Tibial artery (tissue), 4 donors: ENCODE measurements at places on chromosomes 2 and 18.

GRCh38 chr18:28164771-28165483, 12.0 kb downstream of the CDH2 start:
- no peaks in the 10 kb centered on the region for H3K27me3 ChIP-seq
- no peak overlapping the region for H3K4me3 ChIP-seq
- H3K27ac ChIP-seq, result no peak overlapping the region
- no peaks in the 10 kb centered on the region for H3K4me1 ChIP-seq

DNA sequence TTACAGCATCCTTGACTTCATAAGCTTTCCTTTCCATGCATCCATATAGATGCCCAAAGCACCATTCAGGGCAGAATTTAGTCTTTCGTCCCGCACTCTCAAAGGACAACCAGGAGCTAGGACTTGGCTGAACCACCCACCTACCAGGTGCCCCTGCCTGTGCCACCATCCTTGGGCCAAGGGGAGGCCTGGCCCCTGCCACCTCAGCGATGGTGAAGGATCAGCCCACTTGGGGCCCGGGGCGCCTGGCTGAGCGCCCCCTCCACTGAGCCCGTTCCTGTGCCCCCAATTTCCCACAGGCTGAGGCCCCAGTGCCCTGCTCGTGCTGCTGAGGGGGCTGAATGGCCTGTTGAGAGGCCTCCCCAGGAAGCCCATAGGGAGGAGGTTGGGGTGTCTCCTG, 33.3 kb upstream of the ALPP start:
- H3K4me1 ChIP-seq, result no peaks in the 10 kb centered on the region
- no peaks in the 10 kb centered on the region for H3K36me3 ChIP-seq
- H3K4me3 ChIP-seq, result no peak overlapping the region
- peak; percentile 35 for DNase-seq
- no peak overlapping the region for H3K27ac ChIP-seq

DNA sequence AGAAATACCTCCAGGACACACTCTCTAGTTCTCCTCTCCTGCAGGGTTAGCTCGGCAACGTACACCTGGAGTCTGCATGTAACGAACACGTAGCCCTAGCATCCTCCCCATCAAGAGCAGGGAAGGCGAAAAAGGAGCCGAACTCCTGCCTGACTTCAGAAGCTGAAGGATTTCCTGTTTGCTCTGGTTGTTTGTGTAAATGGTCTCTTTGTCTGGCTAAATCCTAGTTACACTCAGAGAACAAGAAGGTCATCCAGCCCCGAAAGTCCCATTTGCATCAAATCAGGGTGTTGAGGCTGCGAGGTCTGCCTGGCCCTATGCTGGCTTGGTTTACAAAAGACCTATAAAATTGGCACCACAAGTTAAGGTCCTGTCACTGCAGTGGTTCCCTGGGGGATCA, 66.4 kb upstream of the POMC start:
- DNase-seq, result no peak
- H3K36me3 ChIP-seq, result peaks cover 85% of the 10 kb centered on the region
- H3K27me3 ChIP-seq, result no peaks in the 10 kb centered on the region
- H3K27ac ChIP-seq, result no peak overlapping the region

DNA sequence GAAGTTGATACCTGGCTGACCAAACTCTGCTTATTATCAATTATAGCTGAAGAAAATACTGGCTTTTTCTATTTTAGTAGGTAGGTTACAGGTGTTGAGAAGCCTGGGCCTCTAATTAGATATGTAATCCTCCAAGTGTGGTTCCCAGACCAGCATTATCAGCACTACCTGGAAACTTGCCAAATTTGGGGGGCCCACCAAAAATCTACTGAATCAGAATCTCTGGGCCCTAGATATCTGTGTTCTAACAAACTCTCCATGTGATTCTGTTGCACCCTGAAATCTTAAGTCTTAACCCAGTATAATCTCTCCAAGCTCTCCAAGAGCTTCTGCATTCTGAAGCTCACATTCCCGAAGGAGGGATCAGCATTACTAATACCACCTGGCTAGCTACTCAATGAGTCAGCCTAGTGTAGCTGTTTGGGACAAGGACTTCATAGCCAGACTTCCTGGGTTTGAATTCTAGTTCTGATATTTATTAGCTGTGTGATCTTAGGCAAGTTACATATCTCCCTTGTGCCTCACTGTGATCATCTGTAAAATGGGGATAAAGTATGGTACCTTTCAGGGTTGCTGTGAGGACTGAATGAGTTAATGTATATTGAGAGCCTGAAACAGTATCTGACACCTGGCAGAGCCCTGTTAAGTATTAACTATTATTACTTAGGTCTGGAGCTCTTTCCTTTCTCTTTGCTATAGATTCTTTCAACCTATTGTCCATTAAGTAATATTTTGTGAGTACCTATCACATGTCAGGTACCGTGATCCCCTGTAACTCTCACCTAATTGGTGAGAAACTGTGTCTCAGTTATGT, 94.1 kb upstream of the CD302 start:
- no peaks in the 10 kb centered on the region for H3K27me3 ChIP-seq
- H3K36me3 ChIP-seq, result no peaks in the 10 kb centered on the region
- H3K4me1 ChIP-seq, result no peaks in the 10 kb centered on the region
- DNase-seq, result no peak
- H3K4me3 ChIP-seq, result no peak overlapping the region

GRCh38 chr2:60806988-60807681, 51.1 kb downstream of the PAPOLG start:
- no peak overlapping the region for H3K4me3 ChIP-seq
- DNase-seq, result no peak
- H3K4me1 ChIP-seq, result no peaks in the 10 kb centered on the region
- no peaks in the 10 kb centered on the region for H3K36me3 ChIP-seq
- no peaks in the 10 kb centered on the region for H3K27me3 ChIP-seq

- no peak overlapping the region for H3K27ac ChIP-seq
- no peaks in the 10 kb centered on the region for H3K27me3 ChIP-seq
- H3K36me3 ChIP-seq, result peaks cover 43% of the 10 kb centered on the region
- DNase-seq, result no peak
Measured at GRCh38 chr2:230170532-230170931, 49.3 kb downstream of the SP110 start.

DNA sequence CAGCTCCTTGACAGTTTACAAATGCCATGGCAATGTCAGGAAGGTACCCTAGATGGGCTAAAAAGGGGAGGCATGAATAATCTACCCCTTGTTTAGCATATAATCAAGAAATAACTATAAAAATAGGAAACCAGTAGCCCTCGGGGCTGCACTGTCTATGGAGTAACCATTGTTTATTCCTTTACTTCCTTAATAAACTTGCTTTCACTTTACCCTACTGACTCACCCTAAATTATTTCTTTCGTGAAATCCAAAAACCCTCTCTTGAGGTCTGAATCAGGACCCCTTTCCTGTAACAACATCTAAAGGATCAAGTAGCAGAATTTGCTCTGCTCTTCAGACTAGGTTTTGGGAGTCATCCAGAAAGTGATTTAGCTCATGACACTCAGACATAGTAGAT, 43.7 kb downstream of the CD8B2 start:
- no peak overlapping the region for H3K4me3 ChIP-seq
- no peaks in the 10 kb centered on the region for H3K36me3 ChIP-seq
- H3K27me3 ChIP-seq, result no peaks in the 10 kb centered on the region
- no peaks in the 10 kb centered on the region for H3K4me1 ChIP-seq
- DNase-seq, result no peak

DNA sequence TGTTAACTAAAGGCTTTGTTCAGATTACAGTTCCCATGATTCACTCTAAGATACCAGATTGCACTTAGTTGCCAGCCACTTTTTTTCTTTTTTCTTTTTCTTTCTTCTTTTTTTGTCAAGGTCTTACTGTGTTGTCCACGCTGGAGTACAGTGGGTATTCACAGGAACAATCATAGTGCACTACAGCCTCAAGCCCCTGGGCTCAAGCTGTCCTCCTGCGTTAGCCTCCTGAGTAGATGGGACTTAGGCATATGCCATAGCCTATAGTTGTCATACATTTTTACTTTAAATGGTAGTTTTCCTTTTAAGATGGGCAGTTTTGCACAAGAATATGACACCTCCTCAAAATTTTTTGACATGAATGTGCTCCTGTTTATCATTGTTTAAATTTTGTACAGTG, 2.1 kb downstream of the UGP2 start:
- H3K27me3 ChIP-seq, result no peaks in the 10 kb centered on the region
- peak overlapping the region; percentile 91 for H3K27ac ChIP-seq
- H3K36me3 ChIP-seq, result no peaks in the 10 kb centered on the region
- H3K4me3 ChIP-seq, result peak overlapping the region; percentile 72
- DNase-seq, result no peak
- H3K4me1 ChIP-seq, result peaks cover 41% of the 10 kb centered on the region

DNA sequence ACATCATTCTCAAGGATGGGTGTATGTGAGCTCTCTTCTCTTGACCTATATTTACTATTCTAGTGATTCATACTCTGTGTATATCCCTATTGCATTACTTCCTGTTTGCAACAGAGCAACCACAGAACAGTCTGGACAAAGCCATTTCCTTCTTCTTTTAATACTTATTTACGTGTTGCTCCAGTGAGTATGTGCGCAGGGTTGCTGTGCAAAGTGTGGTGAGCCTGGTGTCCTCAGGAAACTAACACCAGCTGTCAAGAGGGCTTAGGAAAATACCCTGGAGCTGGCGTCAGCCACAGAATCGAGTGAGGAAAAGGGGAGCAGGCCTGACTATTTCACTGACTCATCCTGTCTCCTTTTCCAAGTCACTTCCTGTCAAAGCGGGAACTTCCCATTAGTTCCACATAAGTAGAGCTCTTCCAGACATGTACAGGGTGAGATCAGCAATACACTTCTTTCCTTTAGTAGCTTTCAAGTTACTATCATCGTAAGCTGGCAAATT, 214.1 kb upstream of the COPS8 start:
- H3K4me1 ChIP-seq, result no peaks in the 10 kb centered on the region
- no peaks in the 10 kb centered on the region for H3K27me3 ChIP-seq
- peak; percentile 74 for DNase-seq
- no peak overlapping the region for H3K27ac ChIP-seq

DNA sequence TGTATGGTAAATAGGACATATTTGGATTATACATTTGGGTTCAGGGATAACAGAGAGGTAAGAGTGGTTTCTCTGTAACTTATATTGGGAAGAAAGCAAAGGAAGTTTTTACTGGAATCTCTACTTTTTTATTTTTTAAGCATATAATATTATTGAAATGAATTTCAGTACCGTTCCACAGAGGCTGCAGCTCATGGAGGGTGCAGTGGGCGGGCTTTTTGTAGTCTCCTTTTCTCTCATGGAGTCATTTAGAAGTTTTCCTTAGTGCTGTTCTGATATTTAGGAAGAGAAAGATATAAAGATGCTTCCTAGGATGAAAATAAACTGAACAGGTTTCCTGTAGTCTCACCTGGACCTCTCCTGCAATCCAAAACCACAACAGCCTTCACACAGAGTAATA, 1153.3 kb upstream of the TMEFF2 start:
- no peaks in the 10 kb centered on the region for H3K36me3 ChIP-seq
- no peaks in the 10 kb centered on the region for H3K4me1 ChIP-seq
- peak overlapping the region; percentile 28 for H3K4me3 ChIP-seq
- no peaks in the 10 kb centered on the region for H3K27me3 ChIP-seq

DNA sequence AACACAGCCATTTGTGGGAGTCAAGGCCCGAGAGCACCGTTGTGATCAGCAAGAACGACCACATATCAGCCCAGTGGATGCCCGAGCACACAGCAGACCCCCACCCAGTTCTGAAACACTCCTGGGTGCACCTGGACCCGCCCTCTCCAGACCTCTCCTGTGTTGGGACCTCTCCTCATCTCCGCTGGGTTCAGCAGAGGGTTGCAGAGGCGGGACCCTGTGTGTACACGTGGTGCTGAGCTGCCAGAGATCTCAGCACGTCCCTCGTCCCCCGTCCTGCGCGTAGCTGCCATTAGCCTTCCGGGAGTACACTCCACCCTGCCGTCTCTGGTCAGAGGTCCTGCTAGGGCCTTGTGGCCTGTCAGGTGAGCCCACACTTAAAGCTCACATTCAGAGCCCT, 51.7 kb downstream of the ADI1 start:
- DNase-seq, result no peak
- H3K27me3 ChIP-seq, result no peaks in the 10 kb centered on the region
- H3K4me3 ChIP-seq, result no peak overlapping the region
- H3K27ac ChIP-seq, result peak overlapping the region; percentile 78

DNA sequence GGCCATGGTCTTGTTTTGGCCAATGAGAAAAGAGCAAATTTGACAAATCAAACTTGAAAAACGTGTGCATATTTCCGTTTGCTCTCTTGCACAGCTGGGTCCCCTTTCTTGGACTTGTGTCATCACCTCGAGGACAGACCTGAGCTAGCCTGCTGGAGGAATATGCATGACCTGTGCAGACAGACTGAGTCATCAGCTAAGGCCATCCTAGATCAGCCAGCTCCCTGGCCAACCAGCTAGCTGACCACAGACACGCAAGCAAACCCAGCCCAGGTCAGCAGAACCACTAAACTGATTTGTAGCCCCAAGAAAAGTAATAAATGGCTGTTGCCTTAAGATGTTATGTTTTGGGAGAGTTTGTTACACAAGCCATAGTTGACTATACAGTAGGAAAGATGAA, 61.3 kb upstream of the PAX3 start:
- no peaks in the 10 kb centered on the region for H3K4me1 ChIP-seq
- H3K4me3 ChIP-seq, result no peak overlapping the region
- H3K27me3 ChIP-seq, result no peaks in the 10 kb centered on the region
- no peaks in the 10 kb centered on the region for H3K36me3 ChIP-seq
- no peak overlapping the region for H3K27ac ChIP-seq

DNA sequence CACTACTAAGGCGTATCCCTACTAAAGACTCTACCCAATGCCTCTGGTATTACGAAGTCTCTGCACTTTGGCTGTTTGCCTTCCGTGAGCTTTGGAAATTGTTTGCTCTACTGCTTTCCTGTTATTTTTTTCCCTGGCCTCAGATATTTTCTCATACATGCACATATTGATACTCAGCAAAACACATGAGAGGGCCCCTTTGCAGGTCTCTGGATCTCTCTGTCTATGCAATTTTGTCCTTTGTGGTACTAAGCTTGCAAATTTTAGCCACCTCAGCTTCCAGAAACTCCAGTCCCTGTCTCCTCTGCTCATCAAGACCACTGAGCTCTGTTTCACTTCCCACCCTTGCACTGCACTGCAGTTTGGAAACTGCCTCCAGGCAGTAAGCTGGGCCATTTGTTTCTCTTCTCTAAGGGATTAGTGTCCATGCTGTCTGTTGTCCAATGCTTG, 46.6 kb downstream of the TAF1B start:
- H3K27me3 ChIP-seq, result no peaks in the 10 kb centered on the region
- H3K4me3 ChIP-seq, result no peak overlapping the region
- peaks cover 4% of the 10 kb centered on the region for H3K4me1 ChIP-seq
- H3K36me3 ChIP-seq, result no peaks in the 10 kb centered on the region

- no peaks in the 10 kb centered on the region for H3K4me1 ChIP-seq
- H3K36me3 ChIP-seq, result no peaks in the 10 kb centered on the region
- DNase-seq, result no peak
- no peaks in the 10 kb centered on the region for H3K27me3 ChIP-seq
- H3K4me3 ChIP-seq, result no peak overlapping the region
Measured at GRCh38 chr18:2108591-2108990, 462.7 kb downstream of the METTL4 start.

DNA sequence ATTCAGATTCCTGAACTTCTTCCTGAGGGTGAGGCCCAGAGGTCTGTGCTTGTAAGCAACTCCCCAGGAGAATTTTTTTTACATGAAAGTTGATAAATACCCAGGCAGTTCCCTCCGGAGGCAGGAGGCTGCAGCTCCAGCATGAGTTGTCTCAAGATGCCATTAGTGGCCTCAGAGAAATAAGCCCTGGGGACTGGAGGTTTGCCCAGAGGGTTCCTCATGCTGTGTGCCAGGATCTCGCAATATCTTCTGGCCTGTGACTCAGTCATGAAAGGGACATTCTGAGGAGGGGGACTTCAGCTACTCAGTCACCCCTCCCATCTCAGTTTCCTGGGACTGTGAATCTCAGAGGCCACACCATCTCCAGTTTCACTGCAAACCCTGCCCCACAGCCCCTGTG, 49.9 kb downstream of the LYPD1 start:
- no peak overlapping the region for H3K4me3 ChIP-seq
- H3K36me3 ChIP-seq, result no peaks in the 10 kb centered on the region
- no peaks in the 10 kb centered on the region for H3K4me1 ChIP-seq
